Activated CD4-positive, alpha-beta T cell treated with anti-CD3 and anti-CD28 coated beads, Interleukin-2, amount 50 U/mL, for 16 hours (primary cell): ENCODE measurements at places on chromosomes 5 and 9.

DNA sequence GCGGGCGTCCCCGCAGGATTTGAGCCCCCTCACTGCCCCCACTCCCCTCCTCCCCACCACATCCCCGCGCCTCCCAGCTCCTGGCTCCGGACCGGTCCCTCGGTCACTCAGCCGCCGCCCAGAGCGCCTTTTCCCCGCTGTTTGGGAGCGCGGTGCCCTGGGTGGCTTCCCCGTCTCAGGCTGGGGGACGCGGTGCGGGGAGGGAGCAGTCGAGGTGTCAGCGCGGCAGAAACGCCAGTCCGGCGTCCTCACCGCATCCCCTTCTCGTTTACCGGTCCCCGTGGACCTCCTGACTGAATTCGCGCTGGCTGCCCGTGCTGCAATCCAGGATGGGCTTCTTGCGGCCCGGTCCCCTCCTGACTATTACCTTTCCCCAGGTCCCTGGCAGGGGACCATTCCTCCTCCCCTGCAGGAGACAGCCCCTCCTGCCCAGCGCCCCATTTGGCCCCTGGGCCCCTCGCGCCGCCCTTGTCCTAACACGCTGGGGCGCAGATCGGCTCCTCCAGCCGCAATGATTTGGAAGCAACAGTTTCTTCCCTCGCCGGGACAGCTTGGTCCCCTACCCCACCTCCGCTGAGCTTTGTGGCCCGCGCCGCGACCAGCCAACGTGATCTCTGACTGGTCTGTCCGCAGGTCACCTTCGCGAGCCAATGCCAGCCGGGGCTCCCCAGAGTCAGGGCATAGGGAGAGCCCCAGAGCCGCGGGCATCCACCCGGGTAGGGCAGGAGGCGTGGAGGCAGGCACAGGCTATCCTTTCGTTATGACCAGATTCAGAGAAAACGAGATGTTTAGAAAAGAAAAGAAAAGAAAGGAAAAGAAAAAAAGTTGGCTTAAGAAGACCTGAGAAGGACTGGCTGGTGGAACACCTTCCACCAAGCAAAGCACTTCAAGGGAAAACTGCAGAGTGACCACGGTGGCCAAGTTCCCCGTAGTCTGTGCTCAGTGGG is 1.2 kb downstream of the ANKRD33B start:
- no peak for DNase-seq

GRCh38 chr9:76400534-76401096 is 6.4 kb upstream of the RFK start:
- DNase-seq: no peak

- DNase-seq: no peak
Measured at GRCh38 chr9:110604171-110604601, 24.6 kb upstream of the SVEP1 start.

DNA sequence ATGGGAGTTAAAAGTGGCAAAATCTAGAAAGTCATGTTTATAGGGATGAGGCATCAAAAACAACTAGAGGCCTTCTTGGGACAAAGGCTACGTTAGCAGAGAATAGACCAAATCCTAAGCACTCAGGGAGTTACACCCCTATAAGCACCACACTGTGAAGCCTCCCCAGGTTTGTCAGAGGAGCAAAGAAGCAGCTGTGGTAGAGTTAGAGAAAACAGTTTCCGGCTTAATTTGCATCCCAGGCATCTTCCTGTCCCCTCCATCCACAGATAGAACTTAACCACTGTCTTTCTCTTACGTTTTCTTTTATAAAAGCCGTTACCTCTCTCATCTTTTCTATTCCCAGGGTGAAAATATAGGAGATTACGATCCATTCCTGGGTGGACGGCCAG is 188.6 kb upstream of the KLF9 start:
- no peak for DNase-seq

DNA sequence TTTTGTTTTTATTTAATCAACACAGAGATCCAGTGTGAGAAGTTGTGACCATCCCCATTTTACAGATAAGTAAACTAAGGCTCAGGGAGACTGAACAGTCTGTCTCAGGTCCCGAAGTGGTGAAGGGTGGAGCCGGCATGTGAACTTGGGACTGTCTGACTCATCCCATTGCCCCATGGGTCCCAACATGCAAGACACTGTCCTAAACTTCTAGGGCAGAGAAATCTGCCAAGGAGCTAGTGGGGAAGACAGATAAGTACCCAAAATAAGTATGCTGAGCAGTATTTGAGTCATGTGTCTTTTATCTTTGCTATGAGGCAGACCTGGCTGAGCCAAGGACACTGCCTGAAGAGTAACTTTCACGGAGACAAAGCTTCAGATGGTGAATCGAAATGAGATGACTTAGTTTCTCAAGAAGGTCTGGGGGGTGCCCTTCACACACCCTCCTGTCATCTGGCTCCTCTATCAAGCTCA is 64.3 kb upstream of the SLC25A51 start:
- no peak for DNase-seq

DNA sequence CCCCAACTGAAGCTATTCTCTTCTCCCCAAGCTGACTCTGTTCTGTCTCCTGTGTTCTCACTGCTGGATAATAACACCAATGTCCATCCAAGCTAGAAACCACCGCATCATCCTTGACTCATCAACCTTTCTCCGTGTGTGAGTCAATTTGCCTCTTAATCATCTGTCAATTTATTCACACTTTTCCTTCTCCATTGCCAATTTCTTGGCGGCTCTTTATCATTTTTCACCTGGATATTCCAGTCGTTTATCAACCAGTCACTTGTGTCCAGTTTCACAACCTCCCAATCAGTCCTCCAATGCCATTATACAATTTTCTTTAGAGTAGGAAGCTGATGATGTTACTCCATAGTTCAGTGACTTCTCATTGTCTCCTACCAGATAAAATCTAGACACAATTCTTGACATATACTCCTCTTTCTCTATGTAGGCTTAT is 45.4 kb upstream of the LIFR start:
- no peak for DNase-seq

GRCh38 chr9:117494401-117495090 is 79.7 kb upstream of the ASTN2 start:
- DNase-seq: no peak

DNA sequence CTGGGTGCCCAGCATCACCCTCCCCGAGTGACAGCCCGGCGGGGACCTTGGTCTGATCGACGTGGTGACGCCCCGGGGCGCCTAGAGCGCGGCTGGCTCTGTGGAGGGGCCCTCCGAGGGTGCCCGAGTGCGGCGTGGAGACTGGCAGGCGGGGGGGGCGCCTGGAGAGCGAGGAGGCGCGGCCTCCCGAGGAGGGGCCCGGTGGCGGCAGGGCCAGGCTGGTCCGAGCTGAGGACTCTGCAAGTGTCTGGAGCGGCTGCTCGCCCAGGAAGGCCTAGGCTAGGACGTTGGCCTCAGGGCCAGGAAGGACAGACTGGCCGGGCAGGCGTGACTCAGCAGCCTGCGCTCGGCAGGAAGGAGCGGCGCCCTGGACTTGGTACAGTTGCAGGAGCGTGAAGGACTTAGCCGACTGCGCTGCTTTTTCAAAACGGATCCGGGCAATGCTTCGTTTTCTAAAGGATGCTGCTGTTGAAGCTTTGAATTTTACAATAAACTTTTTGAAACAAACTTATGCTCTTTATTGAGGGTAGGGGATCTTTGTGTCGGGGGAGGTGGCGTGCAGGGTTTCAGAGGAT is 1.3 kb downstream of the GADD45G start:
- peak; percentile 37 for DNase-seq

DNA sequence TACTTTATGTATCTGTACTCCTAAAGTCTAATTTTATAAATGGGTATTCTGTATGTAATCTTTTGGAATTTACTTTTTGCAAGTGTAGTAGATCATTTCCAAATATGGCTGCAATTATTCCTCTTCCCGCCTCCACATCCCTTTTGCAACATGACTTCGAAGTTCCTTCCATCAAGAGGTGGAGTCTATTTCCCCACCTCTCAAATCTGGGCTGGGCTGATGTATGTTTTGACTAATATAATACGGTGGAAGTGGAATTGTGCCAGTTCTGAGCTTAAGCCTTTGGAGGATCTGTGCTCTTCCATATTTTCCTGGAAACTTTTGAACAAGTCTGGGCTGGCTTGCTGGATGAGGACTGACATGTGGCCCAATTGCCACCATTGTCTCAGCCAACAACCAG is 155.9 kb downstream of the FGF18 start:
- no peak for DNase-seq

GRCh38 chr5:143748516-143748915 is 63.4 kb upstream of the HMHB1 start:
- no peak for DNase-seq

- DNase-seq: peak; percentile 74
Measured at GRCh38 chr9:114958021-114958843, 27.8 kb upstream of the TNFSF8 start.

GRCh38 chr9:75002422-75003023 is 25.6 kb downstream of the CARNMT1 start:
- DNase-seq: no peak

GRCh38 chr5:21574961-21575360 is 1278.2 kb downstream of the CDH12 start:
- no peak for DNase-seq

- no peak for DNase-seq
Measured at GRCh38 chr5:5183189-5183699, 43.1 kb downstream of the ADAMTS16 start.
